ENCODE measurements at places on chromosomes 11 and 22.

DNA sequence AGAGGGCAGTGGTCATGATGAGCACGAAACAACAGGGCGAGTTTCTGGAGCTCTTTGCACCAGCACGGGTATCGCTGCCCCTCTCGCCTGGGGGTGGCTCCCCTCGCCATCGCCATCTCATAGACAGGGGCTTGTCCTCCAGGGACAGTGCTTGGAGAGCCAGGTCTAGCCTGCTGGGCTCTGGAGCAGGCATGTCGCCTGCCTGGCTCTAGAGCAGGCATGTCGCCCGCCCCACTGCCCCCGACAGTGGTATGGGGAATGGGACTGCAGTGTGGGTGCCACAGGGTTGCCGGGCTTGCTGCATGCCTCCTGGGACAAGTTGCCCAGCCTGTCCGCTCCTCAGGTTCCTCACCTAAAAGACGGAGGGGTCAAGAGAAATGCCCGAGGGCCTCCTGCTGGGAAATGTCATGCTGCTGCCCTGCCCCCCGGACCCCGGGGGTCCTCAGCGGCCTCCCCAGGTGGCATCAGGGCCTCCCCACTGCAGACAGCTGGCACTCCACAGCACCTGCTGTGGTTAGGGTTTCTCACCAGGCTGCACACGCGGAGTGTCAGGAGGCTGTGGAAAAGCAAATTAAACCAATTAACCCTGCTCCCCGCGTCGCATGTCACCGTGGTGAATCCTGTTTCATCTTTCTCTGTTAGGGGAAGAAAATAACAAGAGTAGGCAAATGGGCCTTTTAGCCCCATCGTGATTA, 403.0 kb downstream of the TBC1D22A start:
- peaks cover 7% of the 10 kb centered on the region for H3K36me3 ChIP-seq
- no peak overlapping the region for H3K27ac ChIP-seq
- H3K27me3 ChIP-seq, result no peaks in the 10 kb centered on the region
- no peaks in the 10 kb centered on the region for H3K4me1 ChIP-seq

DNA sequence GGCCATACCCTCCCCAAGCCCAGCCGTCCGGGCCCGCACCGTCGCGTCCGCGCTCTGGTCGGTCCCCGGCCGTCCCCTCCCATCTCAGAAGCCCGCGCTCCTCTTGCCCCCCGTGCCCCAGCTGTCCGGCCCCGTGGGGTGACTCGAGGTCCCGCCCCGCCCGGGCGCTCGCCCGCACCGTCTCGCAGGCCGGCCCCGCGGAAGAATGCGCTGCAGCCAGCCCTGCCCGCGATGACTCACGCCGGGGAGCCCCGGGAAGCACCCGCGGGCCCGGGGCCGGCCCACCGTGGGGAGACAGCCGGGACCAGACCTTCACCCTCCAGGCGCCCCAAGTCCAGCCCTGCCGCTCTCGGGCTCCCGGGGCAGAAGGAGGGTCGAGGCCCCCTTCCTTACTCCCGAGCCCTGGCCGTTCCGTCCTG, 320 bp upstream of the PHLDA2 start:
- H3K4me1 ChIP-seq, result peaks cover 40% of the 10 kb centered on the region
- no peak overlapping the region for H3K27ac ChIP-seq
- peak overlapping the region; percentile 53 for H3K4me3 ChIP-seq
- no peak for DNase-seq

DNA sequence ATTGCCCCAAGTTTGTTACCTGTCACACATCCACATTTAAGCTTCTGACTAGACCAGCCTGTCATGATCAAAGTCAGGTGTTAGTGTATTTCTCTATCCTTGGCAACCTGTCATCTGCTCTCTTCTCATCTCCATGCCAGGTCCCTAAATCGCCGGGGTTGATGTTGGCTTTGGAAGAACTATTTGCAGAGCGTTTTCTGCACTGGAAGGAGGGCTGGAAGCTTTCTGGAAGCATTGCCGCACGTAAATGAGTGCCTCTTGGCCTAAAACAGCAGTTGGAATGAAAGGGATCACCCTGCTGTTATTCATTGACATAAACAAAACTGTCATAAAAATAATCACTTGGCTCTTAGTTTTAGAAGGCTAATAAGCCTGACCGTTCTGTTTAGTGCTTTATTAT, 1.4 kb downstream of the TTC12 start:
- peaks cover 13% of the 10 kb centered on the region for H3K4me1 ChIP-seq
- peaks cover 21% of the 10 kb centered on the region for H3K36me3 ChIP-seq
- DNase-seq, result no peak
- no peak overlapping the region for H3K27ac ChIP-seq
- H3K27me3 ChIP-seq, result no peaks in the 10 kb centered on the region

DNA sequence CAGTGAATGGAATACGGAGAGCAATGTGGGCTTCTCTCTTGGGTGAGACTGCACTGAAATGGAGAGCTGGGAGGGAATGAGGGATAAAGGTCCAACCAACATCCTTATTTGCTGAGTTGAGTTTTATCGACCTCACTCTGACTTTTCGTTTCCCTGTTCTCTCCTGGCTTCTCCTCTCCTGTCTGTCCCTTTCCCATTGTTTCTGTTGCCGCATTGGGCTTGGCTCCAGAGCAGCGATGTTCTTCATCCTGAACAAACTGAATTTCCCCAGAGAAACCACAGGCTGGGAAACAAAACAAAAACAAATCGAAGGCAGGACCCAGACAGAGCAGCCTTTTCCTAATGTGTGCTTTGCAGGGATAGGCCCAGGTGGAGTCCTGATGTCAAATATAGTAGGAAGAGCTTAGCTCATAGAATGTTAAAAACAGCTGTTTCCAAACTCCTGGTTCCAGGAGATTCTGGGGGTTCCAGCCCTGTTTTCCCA, 30.0 kb downstream of the MOV10L1 start:
- H3K27ac ChIP-seq, result no peak overlapping the region
- no peak for DNase-seq
- no peaks in the 10 kb centered on the region for H3K4me1 ChIP-seq
- H3K36me3 ChIP-seq, result no peaks in the 10 kb centered on the region
- H3K27me3 ChIP-seq, result peaks cover 7% of the 10 kb centered on the region

DNA sequence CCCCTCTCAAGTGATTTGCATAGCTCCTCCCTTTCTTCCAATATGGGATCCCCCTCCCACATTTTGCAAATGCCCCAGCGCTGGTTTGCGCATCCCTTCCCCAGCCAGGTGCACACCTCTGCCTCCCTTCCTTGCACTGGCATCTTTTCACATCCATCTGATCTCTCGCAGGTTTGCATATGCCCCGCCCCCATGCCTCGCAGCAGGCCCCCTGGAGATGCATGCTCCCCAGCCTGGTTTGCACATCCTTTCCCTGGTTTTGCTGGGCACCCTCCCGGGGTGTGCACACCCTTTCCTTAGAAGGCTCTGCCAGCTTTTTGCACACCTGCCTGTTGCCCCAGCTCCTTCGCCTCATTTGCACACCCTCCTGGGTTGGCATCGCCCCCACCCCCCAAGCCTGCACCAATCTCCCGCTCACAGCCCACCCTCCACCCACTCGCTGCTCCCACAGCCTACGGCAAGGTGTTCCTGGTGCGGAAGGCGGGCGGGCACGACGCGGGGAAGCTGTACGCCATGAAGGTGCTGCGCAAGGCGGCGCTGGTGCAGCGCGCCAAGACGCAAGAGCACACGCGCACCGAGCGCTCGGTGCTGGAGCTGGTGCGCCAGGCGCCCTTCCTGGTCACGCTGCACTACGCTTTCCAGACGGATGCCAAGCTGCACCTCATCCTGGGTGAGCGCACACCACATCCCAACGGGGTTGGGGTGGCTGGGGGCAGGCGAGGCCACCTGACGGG, 917 bp downstream of the RPS6KA4 start:
- peak; percentile 68 for DNase-seq
- H3K36me3 ChIP-seq, result peaks cover 36% of the 10 kb centered on the region
- H3K27ac ChIP-seq, result peak overlapping the region; percentile 10

DNA sequence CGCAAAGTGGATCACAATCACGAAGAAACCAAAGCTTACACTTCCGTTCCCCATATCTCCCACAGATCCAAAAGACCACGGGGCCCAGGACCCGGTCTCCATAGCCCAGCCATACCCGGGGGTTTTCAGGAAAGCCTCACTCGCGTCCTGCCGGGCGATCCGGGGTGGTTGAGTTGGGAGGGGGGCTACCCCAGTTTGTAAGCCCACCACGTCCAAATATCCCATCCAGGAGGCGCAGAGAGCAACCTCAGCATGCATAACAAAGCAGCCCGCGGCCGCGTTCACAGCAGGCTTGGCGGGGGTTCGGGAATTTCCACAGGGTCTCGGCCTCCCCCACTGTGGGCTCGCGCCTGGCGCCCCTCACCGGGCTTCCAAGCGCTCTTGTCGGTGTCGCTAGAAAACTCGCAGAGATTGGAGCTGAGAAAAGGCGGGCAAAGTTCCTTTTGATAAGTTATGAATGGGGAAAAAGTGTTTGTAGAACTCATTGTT, 9.5 kb downstream of the SDF2L1 start:
- H3K4me3 ChIP-seq, result peak overlapping the region; percentile 74
- no peak overlapping the region for H3K27ac ChIP-seq

DNA sequence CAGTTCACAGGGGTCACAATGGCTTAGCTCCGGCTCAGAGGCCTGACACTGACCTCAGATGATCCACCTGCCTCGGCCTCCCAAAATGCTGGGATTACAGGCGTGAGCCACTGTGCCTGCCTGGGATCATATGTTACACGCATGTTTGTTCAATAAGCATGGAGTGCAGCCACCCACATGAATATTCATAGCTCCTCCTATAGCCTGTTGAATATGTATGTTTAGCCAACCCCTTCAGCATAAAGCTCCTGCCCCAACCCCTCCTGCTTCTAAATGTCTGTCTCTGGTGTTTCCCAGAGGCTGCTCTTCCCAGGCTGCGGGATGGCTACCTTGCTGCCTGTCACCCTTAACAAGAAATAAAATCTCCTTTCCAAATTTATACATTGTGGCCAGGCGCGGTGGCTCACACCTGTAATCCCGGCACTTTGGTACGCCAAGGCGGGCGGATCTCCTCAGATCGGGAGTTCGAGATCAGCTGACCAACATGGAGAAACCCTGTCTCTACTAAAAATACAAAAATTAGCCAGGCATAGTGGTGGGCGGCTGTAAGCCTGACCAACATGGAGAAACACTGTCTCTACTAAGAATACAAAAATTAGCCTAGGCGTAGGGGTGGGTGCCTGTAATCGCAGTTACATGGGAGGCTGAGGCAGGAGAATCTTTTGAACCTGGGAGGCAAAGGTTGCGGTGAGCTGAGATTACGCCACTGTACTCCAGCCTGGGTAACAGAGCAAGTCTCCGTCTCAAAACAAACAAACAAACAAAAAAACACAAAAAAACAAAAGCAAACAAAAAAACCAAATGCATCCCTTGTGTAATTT, 1.1 kb upstream of the APOBEC3F start:
- H3K4me1 ChIP-seq, result peaks cover 13% of the 10 kb centered on the region
- H3K4me3 ChIP-seq, result no peak overlapping the region
- H3K27ac ChIP-seq, result peak overlapping the region; percentile 78
- DNase-seq, result no peak
- peaks cover 2% of the 10 kb centered on the region for H3K36me3 ChIP-seq

Data from CD4-positive, CD25-positive, alpha-beta regulatory T cell (primary cell).